Activated T-helper 1 cell treated with anti-CD3 and anti-CD28 coated beads, Interleukin-2, amount 50 U/mL, for 16 hours (primary cell): ENCODE measurements at places on chromosomes 16 and 17.

DNA sequence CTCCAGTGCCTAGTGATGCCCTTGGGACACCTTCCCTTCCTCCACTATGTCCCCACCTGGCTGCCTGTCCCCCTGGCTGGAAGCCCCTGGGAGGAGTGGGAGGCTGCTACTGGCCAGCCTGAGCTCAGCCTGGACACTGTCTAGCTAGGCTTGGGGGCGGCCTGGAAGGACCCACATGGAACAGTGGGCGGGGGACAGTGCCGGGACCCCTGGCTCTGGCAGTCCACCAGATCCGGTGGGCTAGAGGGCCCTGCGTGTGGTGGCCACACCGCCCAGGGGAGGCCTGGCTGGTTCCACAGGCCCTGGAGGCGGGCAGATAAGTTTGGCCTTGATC, 388.0 kb upstream of the TNRC6C start:
- no peak for DNase-seq

DNA sequence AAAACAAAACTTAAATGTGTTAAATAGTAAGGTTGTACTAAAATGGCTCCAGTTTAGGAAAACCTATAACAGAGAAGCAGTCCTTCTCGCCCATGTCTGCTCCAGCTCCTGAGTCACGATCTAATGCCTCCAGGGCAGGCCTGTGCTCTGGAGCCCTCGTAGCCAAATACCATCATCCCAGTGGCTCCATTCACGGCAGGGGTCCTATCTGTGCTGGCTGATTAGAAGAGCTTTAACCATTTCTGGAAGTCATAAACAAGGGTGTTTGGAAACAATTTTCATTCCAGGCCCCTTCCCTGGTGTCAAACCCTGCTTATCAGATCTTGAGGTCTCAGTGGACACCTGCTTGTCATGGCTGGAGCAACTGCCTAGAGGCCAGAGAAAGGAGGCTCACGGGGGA, 336.9 kb downstream of the SOX9 start:
- DNase-seq = no peak

DNA sequence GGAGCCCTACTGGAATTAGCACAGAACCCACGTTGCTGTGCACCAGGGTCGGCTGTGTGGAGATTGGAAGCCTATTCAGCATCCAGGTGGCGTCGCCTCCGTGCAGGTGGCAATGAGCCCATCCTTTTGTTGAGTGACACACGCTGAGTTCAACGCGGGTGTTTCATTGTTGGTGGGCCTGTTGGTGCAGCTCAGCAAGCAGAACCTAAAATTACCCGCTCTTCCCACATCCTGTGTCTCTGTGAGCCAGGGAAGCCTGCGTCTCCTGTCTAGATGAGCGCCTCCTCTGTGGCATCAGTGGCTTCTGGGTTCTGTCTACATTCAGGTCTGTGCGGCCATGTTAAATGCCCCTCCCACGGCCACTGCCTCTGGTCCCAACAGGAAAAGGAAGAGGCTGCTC, 14.5 kb downstream of the CD2BP2 start:
- no peak for DNase-seq

DNA sequence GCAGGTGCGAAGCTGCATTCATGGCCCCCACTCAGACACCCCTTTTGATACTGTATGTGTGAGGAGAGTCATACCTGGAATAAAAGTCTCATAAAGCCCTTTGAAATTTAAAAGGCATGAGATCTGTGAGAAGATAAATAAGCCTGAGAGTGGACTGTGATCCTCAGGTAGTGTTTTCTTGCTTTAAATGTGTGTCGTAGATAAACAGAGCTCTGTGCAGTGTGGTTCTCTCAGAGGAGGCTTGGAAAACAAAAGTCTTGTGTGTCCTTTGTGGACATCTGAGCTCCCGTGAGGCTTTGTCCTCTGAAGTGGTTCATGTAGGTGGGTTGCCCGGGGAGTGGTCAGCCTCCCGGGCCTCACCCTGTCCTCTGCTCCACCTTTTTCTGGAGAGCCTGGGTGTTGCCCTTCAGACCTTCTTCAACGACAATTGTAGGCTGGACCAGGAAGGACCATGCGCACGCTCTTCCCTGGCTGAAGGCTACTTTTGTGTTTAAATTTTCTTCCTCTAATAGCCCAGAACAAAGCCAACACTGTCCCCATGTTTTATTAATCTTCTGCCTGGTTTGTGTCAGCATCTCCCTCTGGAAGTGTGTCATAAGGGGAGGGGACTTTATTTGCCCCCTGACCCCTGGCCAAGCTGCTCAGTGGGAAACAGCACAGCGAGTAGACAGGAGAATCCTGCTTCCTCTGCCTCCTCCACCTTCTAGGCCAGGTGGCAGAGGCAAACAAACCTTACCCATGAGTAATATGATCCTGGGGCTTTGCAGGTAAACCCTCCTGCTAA, 151.2 kb downstream of the MSI2 start:
- DNase-seq = no peak

DNA sequence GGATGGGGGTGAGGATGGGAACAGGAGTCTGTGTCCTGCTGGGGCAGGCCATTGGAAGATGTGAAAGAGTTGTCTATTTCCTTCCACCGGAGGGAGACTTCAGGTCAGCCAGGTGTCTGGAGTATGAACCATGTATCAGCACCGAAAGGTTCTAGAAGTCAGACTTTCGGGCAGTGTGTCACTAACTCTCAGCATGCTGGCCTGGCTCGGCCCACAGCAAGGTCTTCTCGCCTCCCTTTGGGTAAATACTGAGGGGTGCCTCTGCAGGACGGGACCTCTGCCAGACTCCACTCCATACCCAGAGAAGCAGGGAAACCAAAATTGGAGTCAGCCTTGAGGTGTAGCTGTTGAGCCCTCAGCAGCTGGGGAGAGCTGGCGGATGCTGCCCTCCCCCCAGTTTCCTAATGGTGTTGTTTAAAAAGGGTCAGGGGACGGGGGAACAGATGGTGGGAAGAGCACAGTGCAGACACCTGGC, 507 bp downstream of the CIITA start:
- no peak for DNase-seq

DNA sequence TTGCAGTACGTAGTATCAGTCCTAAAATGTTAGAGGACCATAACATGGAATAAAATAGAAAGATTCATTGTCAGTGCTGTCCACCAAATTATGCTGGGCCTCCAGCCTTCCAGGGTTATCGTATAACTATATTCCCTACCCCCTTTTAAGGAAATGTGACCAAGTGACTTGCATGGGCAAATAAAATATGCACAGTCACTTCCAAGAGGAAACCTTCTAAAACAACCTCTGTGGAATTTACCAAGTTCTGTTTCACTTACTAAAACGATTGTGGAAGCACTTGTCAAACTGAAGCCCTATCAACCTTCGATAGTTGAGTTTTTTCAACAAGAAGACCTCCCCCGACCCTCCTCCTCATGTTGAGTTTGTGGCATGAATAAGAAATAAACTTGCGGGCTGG, 345.4 kb upstream of the C16orf82 start:
- no peak for DNase-seq

GRCh38 chr17:7107012-7107754, 7.4 kb downstream of the ASGR2 start:
- no peak for DNase-seq

DNA sequence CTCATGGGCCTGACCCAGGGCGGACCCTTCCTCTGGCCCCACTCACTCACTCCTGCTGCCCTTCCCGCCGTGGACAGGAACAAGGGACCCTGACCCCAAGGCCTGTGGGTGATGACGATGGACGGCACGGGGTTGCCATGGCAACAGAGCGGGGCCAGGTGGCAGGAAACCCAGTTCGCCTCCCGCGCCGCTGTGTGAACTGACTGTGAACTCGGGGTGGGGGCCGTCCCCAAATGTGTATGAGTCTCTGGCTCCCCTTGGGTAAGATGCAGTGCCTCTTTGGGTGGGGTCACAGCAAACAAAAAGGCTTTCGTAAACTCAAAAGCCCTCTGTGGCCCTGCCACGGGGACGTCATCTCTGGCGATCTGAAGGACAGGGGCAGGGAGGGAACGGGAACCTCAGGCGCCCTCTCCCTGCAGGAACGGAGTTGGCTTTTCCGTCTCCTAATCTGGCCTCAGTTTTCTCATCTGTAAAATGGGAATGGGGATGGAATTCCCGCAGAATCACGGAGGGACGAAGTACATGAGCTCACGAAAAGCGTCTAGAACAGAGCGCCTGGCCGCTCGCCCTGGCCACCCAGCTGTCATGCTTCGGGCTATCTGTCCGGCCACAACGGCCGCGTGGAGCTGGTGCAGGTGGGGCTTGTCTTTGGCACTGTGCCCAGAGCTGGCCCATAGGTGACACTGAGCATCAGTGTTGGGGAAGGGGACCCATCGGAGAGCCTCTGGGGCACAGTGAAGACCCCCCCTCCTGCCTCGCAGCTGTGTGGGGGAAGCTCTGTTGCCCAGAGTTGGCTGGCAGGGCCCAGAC, 44.9 kb upstream of the PABPN1L start:
- no peak for DNase-seq

DNA sequence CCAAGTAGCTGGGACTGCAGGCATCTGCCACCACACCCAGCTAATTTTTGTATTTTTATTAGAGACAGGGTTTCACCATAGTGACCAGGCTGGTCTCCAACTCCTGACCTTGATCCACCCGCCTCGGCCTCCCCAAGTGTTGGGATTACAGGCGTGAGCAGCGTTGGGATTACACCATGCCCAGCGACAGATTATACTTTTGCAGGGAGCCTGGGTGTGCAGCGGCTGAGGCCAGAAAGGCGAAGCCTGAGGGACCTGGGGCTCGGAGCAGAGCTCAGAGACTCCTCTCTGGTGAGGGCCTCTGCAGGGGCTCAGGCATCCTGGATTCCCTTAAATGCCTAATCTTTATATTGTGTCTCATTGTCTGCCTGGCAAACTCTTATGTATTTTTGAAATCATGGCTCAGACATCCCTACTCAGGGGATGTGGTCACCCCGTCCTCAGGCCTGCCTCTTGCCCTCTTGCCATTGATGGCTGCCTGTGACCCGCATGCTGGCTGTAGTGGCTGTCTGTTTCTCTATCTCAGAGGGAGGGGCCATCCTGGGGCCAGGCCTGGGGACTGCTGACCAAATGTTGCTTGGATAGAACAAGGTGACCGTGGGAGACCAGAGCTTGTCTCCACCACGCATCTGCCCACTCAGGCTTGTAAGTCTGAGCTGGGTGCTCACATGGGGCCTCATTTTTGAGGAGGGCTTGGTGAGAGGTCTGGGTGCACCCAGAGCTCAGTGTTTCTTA, 42.6 kb downstream of the B9D1 start:
- DNase-seq = no peak

GRCh38 chr16:84953190-84953746, 58.1 kb downstream of the ZDHHC7 start:
- DNase-seq = no peak

- no peak for DNase-seq
These were observed 1.1 kb downstream of the ST6GALNAC2 start for GRCh38 chr17:76584427-76585032.

DNA sequence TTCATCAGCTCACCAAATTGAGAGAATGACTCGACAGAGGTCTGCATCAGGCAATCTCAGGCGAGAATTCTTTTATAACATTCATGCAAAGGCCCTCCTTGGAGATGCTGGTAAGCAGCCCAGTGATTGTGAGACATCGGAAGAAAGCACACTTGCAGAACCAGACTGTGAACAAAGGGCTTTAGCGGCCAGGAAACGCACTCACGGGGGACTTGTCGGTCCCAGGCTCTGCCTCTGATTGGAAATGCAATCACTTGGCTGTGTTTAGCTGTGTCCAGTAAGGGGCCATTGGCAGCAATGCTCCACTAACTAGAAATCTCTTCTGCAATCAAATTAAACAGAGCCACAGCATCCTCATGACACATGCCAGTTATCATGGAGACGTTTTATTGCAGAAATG, 226.7 kb upstream of the CDH13 start:
- DNase-seq = no peak

DNA sequence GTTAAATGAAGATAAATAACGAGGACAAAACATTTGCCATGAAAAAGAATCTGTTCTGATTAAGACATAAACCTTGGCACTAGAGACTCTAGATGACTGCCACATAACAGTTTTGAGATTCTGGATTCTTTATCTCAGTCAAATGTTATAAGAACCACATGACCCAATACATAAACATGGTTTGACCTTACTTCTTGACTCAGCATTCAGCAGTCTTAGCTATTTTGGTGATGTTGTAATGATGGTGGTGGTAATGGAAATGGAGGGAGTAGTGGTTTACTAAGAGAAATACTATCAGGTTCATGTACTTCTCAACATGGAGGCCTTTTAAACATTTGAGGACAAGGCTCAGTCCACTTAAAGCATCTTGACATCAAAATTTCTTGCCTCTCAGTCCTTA, 925.4 kb downstream of the CDH11 start:
- DNase-seq = no peak

DNA sequence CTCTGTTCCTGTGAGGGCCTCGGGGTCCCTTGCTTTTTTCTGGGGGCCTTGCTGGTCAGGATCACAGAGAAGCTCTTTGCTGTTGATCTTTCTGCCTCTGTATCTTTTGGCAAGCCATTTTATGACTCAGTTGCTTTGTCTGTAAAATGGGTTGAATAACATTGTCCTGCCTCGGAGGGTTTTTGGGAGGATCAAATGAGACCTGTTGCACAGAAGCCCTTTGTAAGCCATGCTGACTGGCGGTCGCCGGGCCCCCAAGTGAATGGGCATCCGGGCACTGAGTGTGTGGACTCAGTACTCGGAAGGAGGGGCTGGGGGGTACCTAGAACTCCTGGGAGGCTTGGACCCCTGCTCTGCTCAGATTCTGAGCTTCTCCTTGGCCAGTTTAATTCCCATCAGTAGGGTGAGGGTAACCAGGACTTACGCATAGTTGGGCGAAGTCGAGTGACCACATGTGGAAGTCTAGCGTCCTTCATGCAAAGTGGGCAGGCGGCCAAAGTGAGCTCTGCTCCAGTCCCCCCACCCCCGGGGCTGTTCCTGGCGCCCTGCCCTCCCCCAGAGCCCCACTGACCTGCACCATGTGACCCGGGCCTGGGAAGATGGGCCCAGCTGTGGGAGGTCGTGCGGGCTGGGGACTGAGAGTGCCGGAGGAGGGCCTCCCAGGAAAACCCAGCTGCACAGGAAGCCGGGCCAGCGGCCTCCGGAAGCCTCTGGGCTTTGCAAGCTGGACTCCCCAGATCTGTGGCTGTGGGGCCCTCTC, 284.0 kb downstream of the SEC14L1 start:
- DNase-seq = no peak

- DNase-seq = no peak
These were observed 21.2 kb downstream of the PDILT start for GRCh38 chr16:20383106-20384029.

- DNase-seq = peak; percentile 29
These were observed 3.8 kb upstream of the C1QL1 start for GRCh38 chr17:44971776-44972483.
